Activated CD4-positive, CD25-positive, alpha-beta regulatory T cell treated with anti-CD3 and anti-CD28 coated beads, Interleukin-2, amount 50 U/mL, for 24 hours (primary cell): ENCODE measurements at places on chromosomes 2 and 18.

GRCh38 chr2:217710211-217710765, 292.5 kb downstream of the TNS1 start:
- no peak for ATAC-seq

DNA sequence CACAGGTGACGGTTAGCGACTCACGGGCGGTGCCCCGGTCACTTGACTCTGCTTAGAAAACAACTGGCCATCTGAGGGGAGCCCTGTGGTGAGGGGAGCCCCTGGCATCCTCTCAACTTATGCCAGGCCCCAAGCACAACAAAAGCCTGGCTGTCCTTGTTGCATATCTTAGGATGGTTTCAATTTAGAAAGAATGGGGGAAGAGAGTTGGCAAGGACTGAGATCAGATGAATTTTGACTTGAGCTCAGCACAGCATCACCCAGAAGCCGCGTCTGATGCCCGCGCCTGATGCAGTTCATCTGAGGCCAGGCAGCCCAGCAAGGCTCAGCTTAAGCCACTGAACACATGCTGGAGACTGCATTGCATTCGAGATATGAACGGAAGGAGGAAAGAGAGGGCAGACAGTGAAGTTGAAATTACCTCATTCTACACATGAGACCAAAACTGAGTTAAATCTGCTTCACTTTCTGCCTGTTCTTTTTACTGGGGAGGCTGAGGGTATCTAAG, 36.8 kb downstream of the MYT1L start:
- no peak for ATAC-seq

- no peak for ATAC-seq
Measured at GRCh38 chr2:224819075-224819474, 102.9 kb upstream of the CCDC195 start.

GRCh38 chr2:136332436-136333095, 214.6 kb upstream of the CXCR4 start:
- no peak for ATAC-seq

- no peak for ATAC-seq
Measured at GRCh38 chr18:73691118-73691517, 456.5 kb downstream of the FBXO15 start.

DNA sequence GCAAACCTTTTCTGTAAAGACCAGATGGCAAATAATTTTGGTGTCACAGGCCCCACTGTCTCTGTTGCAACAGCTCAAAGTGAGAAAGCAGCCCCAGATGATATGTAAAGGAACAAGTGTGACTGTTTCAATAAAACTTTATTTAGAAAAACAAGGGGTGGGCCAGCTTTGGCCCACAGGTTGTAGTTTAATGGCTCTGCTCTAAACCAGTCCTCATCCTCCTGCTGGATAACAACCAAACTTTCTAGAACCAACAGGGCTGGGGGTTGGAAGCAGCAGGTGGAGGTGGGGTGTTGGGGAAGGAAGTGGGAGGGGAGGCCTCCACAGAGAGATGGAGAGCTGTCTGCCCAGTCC, 28.8 kb upstream of the INHBB start:
- ATAC-seq = no peak

DNA sequence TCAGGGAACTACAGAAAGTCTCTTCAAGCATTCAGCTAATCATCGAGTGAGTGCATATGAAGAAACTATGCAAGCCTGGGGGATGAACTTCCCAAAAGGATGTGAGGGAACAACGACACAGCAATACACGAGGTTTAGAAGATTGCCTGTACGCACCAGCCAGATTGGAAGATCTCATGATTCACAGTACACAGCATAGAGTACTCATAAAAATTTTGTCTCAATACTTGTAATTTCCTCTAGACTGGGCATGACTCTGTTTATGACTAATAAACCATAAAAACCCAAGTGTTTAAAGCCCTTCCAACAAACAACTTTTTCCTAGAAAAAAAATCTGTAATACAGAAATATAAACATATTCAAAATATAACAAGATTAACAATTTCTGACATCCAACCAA, 279.7 kb downstream of the KCNJ3 start:
- ATAC-seq = no peak

DNA sequence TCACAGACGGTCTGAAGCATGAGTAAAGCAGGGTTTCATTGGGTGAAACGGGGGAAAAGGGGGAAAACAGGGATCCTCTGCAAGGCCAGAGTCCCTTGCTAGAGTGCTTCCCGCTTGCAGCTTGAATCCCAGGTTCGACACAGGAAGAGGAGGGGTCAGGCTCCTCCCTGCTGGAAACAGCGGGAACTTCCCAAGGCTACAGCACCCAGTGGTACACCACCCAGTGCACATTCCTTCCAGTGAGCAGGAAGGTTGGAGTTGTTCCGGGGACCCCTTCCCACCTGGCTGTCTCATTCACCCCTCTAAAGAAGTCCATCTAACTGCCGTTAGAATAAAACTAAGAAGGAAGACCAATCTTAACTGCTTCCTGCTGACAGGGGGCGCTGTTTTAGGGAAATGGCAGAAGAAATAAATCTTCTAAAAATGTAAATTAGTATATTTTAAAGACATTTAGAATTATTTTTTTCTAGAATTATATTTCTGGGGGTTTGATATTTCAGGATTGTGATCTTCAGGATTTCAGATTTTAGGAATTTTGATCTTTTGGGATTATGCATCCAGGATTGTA, 230.9 kb downstream of the RBM43 start:
- ATAC-seq = no peak

- no peak for ATAC-seq
Measured at GRCh38 chr18:74895686-74896085, 298.0 kb downstream of the ZNF407 start.

DNA sequence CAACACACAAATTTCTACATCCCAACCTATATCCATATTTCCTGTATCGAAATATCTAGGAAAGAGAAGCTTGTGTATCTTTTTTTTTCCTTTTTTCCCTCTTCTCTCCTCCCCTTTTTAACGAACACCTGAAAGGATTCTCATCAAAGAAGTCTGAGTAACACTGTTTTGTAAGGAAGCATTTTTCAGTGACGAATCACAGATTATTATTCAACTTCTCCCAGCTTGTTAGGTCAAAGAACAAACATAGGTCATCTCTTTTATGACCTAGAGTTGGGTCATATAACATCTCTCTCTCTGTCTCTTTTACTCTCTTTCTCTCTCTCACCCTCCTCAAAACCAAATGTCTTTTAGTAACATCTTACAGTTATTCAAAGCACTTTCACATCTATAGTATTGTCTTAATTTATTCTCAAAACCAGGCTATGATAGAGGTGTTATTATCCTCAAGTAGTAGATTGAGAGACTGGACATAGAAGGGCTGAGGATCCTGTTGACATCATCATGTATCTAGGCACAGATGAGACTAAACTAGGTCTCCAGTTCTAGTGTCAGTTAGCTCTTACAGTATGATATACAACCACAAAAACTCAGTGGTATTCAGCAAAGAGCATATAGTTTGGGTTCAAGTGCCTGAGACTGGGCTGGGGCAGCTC, 80.1 kb upstream of the SPOPL start:
- ATAC-seq = no peak

- no peak for ATAC-seq
Measured at GRCh38 chr2:8648441-8649213, 33.2 kb upstream of the ID2 start.

DNA sequence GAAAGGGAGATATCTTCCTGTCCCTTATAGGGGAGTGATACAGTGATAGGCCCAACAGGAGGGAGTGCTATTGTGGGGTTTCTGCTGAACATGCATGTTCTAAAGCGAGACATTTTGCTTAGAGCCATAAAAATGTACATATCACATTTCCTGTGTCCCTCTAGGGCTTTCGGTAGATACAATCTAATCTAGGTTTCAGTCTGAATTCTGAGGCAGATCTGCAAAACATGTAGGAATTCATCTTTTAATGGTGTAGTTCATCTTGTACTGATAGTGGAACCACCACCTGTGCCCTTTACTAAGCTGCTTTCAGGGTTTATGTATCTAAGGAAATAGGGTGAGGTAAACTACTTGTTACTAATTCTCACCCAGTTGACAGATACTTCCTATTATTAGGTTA, 73.8 kb downstream of the SPTBN1 start:
- peak; percentile 27 for ATAC-seq

- no peak for ATAC-seq
Measured at GRCh38 chr2:199770716-199771115, 80.3 kb downstream of the FTCDNL1 start.

DNA sequence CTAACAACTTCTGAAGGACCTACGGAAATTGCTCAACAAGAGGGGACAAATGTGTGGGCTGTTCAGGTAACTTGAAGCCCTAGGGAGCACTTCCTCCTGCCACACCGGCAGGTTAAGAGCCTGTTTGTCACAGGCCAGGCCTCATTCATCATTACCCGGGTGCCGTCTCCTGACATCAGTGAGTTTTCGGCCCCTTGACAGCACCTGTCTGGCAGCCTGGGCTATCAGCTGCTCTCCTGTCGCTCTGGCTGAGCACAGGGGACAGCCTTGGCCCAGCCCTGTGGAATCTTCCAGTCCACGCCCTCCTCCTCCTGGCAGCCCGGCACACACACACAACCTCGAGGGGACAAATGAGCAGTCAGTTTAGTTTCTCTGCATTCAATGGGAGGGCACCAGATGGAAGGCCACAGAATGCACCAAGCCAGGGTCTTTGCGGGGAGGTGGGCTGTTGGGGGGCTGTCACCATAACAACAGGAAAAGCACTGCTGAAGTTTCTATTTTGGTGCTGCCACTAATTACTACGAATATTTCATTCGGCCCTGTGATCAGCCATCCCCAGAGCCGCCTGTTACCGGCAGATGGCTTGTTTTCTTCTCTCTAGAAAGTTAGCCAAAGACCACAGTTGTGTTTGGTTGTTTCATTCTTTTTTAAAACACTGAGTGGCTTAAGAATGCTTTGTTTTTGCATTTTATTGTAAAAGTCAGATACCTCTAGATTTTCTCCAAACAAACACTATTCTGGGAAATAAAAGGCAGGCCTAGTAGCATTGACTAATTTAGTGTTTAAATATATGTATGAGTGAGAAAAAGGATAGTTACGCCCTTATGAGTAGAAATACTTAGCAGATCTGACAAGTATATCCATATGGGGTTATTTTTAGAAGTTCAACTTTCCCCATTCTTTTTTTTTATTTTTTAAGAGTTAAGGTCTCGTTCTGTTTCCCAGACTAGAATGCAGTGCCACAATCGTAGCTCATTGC, 189.9 kb upstream of the NDUFV2 start:
- no peak for ATAC-seq

- ATAC-seq = no peak
Measured at GRCh38 chr2:88542668-88543067, 84.6 kb downstream of the EIF2AK3 start.

DNA sequence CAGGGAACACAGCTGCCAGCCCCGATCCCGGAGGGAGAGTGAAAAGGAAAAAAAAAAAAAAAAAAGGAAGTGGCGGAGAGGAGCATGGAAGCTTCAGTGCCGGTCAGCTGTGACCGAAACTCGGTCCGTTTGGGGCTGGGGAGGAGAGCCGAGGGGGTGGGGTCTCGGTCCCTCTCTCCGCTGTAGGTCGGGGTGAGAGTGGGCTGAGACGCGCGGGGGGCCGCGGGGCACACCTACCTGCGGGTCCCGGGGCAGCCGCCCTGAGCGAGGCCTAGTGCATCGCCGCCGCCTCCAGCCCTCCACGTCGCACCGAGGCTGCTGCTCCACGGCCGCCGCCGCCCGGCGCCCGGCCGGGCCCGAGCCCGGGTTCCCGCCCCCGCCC, 536 bp downstream of the VPS54 start:
- ATAC-seq = peak; percentile 57

DNA sequence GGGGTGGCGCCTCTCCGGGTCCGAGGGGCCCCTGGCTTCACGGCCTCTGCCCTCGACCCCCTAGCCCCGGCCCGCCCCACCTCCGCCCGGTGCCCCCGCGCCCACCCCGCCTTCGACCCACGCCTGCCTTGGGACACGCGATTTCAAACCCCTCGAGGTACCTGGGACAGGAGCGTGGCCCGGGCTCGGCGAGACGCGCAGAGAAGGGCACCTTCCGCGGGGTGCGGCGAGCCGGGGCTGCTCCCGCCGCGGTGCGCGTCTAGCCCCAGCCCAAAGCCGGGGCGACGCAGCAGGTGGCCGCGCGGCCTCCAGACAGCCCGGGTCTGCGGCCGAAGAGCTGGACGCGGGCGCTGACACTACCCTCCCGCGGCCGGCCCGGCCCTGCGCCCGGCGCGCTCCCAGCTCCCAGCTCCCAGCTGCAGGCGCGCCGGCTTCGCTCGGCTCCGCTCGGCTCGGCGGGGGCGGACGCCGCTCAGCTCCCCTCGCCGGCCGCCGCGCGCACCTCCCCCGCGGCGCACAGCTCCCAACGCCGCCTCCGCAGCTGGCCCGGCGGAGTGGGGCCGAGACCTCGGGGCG, at the start of gene CRACDL:
Gene CRACDL, minus strand, starts transcription at position 449 of the 576 bp plus-strand sequence. CDS start 89,425 bp downstream, outside the sequence.
- ATAC-seq = no peak

- ATAC-seq = no peak
Measured at GRCh38 chr2:4174796-4175195, 471.4 kb downstream of the DCDC2C start.

- ATAC-seq = no peak
Measured at GRCh38 chr2:43073401-43073825, 153.0 kb downstream of the ZFP36L2 start.

GRCh38 chr2:15784886-15785801, 155.2 kb upstream of the MYCN start:
- no peak for ATAC-seq
